Sigmoid colon (tissue), 7 donors: ENCODE measurements at places on chromosomes 13 and 19. TPM values are rescaled to one million over a fixed set of nuclear protein-coding genes. Genes with fewer than 3 reads are reported as not detected.

ZIM2 gene
- 0.09 TPM for polyA plus RNA-seq

FUT1 gene
- under 0.01 TPM for polyA plus RNA-seq

TEX26 gene
- polyA plus RNA-seq, result not detected

MIA gene
- not detected for polyA plus RNA-seq

PCSK4 gene
- 1.2 TPM for polyA plus RNA-seq

CEBPA gene
- 43.5 TPM for polyA plus RNA-seq

OSCAR gene
- polyA plus RNA-seq, result 4.2 TPM

CCNE1 gene
- polyA plus RNA-seq, result 2.4 TPM

SEMA6B gene
- polyA plus RNA-seq, result 16.9 TPM

KLHL1 gene
- polyA plus RNA-seq, result not detected

CYP2A6 gene
- polyA plus RNA-seq, result not detected

MEGF8 gene
- 2.3 TPM for polyA plus RNA-seq

LYPD5 gene
- 10.6 TPM for polyA plus RNA-seq

CEACAM19 gene
- 0.69 TPM for polyA plus RNA-seq

ZNF625 gene
- polyA plus RNA-seq, result 1.7 TPM

ZNF69 gene
- polyA plus RNA-seq, result 7.8 TPM

ZNF724 gene
- polyA plus RNA-seq, result not detected

ZNF587 gene
- 26.8 TPM for polyA plus RNA-seq

MIR17HG gene
- polyA plus RNA-seq, result not detected

NLRP11 gene
- not detected for polyA plus RNA-seq

FXYD7 gene
- polyA plus RNA-seq, result not detected

KCNN1 gene
- not detected for polyA plus RNA-seq

CACTIN gene
- polyA plus RNA-seq, result 9.0 TPM

ADM5 gene
- polyA plus RNA-seq, result not detected

MADCAM1 gene
- 6.3 TPM for polyA plus RNA-seq

LRP3 gene
- polyA plus RNA-seq, result 10.3 TPM

WASF3 gene
- polyA plus RNA-seq, result 2.6 TPM

MAST1 gene
- 2.6 TPM for polyA plus RNA-seq

TPRX1 gene
- not detected for polyA plus RNA-seq

ZNF845 gene
- 2.5 TPM for polyA plus RNA-seq

KLF16 gene
- polyA plus RNA-seq, result 12.5 TPM

RXFP2 gene
- not detected for polyA plus RNA-seq

FGF21 gene
- polyA plus RNA-seq, result not detected

ADGRE1 gene
- polyA plus RNA-seq, result 1.2 TPM

KCNJ14 gene
- 0.61 TPM for polyA plus RNA-seq

NOVA2 gene
- polyA plus RNA-seq, result 1.1 TPM
